Stimulated activated effector memory CD8-positive, alpha-beta T cell treated with anti-CD3 and anti-CD28 coated beads, Interleukin-12 subunit alpha, Interleukin-12 subunit beta, amount 100 ng/mL, for 72 hours (primary cell): ENCODE measurements at places on chromosomes 1 and 21.

- DNase-seq: no peak
These were observed 26.9 kb upstream of the BACE2 start for GRCh38 chr21:41141031-41141457.

- no peak for DNase-seq
These were observed 108.3 kb downstream of the SIPA1L2 start for GRCh38 chr1:232521660-232522059.

DNA sequence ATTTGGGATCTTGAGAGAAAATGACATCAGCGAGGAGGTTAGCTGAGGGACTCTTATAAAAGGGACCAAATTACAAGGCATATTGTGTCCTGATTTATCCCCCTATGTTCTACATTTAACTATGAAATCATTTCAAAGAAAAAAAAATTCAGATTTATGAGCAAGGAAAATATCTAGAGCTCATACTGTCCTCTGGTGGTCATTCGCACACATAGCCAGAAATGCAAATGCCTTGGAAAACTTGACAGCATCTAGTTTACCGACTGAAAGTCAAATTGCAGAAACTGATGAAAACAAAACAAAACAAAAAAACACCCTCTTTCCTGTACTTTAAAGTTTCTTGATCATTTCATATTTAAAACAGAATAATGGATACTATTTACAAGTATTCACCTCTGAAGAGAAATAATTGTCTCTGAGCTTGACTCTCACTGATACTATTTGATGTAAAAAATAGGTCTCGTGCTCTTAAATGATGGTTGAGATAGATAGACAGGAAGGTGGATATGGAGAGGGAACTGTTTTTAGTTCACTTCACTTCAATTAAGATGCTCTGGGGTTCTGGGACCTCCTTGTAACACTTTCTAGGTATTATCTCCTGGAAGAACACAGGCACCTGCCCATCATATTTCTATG, 253.8 kb downstream of the PCP4 start:
- no peak for DNase-seq

DNA sequence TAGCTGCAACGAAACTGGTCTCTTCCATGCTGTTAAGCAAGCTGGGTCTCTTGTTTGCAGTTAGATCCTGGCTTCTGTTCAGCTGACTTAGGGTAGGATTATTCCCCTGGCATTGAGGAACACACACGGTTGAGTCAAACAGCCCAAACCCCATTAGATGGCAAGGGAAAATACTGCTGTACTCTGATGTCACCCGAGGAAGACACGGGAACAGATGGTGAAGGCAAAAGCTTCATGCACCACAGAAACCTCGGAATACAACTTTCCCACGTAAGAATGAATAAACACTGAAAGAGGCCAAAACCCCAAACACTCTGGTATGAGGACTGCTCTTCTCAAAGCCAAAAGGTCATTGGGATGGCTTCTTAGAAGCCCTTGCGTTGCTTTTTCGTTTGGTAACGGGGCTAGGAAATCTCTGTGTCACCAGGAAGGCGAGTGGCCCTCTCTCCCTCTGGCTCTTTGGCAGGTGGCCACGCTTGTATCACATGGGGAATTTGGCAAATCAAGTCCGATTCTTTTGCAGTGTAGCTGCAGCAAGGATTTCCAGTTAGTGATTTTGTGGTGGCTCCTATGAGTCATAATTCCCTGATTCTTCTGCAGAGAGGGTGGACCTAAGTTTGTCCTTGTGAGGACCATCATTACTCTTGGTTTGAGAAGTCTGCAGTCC, 16.7 kb upstream of the LYST start:
- DNase-seq: no peak

GRCh38 chr1:218341325-218341724, 3.8 kb upstream of the TGFB2 start:
- no peak for DNase-seq

DNA sequence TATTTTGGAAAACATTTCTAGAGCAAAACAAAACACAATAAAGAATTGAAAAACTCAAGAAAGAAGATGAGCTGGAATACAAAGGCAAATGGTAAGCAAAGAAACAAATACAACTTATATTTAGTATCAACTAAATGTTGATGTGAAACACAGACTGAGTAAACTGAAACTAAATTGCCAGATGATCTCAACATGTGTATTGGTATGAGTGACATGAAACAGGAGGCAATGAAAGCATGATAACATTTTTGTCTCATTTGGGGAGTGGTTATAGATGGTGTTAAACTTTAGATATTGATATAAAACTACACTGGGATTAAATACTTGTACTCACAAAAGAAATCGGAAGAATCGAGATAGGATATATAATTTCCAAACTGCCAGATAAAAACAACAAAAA, 805.6 kb upstream of the CXADR start:
- DNase-seq: no peak

- DNase-seq: no peak
These were observed 1.4 kb downstream of the USP25 start for GRCh38 chr21:15731243-15731613.

DNA sequence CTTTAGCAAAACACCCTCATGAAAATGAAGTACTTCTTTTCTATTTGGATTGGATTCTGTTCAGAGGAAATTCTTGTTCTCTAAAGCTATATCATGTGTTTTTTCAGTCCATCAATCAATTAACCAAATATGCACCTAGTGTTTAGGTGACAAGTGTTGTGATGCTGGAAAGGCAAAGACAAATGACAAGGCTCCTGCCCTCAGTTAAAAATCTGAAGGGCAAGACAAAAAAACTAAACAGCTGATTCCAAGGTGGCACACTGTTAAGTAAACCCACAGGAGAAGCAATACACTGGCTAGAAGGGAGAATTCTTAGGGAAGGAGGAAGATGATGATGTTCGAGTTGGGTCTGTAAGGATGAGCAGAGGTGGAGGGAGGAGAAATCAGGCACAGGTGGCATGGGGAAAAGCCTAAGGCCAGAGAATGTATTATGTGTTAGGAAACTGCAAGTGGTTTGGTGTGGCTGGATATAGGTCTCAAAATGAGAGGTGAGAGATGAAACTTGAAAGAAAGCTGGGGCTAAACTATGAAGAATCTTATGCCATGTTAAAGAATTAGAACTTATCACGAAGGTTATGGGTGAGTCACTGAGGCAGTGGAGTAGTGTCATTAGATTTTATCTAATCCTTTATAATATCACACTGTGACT, 51.8 kb upstream of the GFI1 start:
- peak; percentile 20 for DNase-seq

DNA sequence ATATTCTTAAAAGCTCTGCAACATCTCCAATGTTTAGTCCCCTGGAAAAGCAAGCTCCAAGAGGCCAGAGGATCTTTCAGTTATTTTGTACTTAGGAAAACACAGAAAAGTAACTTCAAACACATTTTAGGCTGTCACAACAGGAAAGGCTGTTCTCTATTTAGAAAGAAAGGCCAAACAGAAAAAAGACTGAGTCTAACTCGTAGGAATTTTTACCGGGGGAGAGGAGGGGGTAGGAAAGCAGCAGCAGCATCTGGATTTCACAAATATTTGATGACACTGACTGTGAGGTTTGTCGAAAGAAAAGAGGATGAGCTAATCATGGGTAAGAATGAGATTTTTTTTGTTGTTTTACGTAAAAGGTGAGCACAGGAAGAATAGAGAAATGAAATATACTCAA, 107.1 kb downstream of the EIF4G3 start:
- no peak for DNase-seq

DNA sequence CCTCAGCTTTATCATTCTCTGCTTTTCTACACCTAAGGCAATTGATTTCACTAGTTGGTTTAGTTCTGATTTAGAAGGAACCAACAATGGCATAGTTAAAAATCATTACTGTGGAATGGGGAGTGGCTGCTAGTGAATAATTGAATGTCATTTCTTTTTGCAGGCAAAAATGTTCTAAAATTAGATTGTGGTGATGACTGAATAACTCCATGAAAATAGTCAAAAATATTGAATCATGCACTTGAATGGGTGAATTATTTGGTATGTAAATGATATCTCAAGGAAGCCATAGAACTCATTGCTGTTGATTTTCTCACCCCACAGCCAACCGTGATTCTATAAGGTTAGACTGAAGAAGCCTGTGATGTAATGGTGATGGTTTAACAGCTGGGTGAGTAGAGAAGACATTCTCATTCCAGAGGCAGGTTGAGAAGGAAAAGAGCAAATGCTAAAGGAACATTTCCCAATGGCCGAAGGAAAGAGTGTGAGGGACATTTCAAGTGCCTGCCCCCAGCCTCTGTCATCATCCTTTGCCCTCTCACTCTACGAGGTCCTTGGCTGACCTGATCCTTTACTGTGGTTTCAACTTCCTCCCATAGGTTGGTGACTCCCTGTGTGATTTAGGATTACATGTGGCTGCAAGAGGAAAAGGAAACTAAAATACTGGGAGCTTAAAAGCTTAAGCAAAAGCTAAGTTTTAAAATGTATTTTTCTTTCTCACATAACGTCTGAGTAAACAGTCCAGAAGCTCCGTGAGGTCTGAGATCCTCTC, 12.5 kb downstream of the OVAAL start:
- DNase-seq: no peak

DNA sequence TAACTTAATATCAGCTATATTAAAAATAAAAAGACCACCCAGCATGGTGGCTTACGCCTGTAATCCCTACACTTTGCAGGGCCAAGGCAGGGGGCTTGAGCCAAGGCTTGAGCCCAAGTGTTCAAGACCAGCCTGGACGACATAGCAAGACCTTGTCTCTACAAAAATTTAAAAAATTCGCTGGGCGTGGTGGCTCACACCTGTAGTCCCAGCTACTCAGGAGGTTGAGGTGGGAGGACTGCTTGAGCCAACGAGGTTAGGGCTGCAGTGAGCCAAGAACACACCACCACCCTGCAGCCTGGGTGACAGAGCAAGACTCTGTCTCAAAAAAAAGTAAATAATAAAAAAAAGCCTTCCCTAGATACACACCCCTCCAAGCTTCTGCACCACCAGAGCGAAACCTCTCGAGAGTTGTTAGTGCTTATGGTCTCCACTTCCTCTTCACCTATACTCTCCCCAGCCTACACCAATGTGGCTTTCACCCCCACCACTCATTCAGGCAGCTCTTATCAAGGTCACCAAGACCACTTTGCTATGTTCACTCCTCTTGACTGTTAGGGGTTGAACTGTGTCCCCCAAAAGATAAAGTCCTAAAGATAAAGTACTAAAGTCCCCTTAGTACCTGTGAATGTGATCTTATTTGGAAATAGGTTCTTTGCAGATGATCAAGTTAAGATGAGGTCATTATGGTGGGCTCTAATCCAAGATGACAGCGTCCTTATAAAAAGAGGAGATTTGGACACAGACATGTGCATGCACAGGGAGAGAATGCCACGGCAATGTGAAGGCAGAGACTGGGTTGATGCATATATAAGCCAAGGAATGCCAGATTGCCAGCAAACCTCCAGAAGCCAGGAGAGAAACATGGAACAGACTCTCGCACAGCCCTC, 6.8 kb upstream of the PPP1R15B start:
- DNase-seq: no peak

- DNase-seq: peak; percentile 48
These were observed 14.1 kb downstream of the HENMT1 start for GRCh38 chr1:108646648-108647269.

- DNase-seq: no peak
These were observed 109.6 kb downstream of the TBX19 start for GRCh38 chr1:168390271-168390670.

- DNase-seq: no peak
These were observed 166.5 kb upstream of the CD34 start for GRCh38 chr1:208077232-208078075.

DNA sequence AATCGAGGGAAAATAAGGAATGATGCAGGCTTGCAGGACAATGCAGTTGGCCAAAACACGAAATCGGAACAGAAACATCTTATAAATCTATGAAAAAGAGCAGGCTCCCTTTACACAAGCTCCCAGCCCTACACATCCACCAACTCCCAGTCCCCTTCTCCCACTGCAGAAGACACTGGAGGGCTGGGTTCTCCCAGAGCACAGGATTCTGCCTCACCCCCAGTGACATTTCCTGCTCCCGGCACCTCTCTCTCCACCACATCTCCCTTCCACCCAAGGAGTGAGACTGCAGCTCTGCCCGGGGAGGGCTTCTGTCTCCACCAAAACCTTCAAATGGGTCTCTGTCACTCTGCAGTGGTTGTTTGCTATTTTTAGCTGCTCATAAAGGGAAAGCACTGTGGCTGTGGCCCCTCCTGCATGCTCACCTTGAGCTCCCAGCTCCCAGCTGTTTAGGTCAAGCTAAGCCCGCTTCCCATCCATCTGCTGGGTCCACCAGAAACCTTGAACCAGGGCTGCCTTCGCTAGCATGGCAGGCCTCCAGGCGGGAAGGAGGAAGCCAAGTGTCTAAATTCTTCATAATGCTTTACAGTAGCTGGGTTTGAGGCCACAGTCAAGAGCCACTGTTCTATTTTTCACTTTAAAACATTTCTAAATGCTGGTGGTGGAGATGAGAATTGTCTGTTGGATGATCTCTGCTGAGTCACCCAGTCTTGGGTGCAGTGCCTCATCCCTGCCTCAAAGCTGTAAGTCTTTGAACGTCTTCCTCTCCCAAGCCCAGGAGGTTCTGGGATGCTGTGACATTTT, 3.3 kb upstream of the C2CD2 start:
- no peak for DNase-seq

- no peak for DNase-seq
These were observed 66.7 kb upstream of the ANGPTL3 start for GRCh38 chr1:62530516-62531154.

DNA sequence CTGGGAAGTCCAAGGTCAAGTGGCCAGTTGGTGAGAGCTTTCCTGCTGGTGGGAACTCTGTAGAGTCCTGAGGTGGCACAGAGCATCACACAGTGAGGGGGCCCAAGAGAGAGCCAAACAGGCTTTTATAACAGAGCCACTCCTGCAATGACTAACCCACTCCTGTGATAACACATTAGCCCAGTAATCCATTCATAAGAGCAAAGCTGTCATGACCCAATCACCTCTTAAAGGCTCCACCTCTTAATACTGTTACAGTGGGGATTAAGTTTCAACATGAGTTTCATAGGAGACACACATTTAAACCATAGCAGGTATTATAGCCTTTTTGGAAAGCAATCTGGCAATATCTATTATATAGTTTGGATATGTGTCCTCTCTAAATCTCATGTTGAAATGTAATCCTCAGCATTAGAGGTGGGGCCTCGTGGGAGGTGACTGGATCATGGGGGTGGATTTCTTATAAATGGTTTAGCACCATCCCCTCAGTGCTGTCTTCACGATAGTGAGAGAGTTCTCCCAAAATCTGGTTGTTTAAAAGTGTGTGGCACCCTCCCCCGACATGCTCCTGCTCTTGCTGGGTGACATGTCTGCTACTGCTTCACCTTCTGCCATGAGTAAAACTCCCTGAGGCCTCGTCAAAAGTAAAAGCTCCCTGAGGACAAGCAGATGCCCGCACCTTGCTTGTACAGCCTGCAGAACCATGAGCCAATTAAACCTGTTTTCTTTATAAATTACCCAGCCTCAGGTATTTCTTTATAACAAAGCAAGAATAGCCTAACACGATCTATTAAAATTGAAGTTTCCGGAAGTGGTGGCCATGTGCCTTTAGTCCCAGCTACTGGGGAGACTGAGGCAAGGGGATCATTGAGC, 64.5 kb downstream of the CD58 start:
- no peak for DNase-seq

DNA sequence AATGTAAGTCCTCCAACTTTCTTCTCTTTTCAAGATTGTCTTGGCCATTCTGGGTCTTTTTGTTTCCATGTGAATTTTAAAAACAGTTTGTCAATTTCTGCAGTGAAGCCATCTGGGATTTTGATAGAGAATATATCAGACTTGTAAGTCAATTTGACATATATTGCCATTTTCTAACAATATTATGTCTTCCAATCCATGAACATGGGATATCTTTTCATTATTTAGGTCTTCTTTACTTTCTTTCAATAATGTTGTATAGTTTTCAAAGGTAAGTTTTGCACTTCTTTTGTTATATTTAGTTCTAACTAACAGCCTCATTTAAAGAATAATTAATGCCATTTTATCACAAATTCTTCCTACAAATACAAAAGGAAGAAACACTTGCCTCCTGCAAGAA, 73.4 kb downstream of the STUM start:
- DNase-seq: no peak
